Neural cell (in vitro differentiated cells): ENCODE measurements at places on chromosomes 7 and 10. TPM values are rescaled to one million over a fixed set of nuclear protein-coding genes. Genes with fewer than 3 reads are reported as not detected.

Gene FAM13C
- polyA plus RNA-seq, result 89.3 and 92.7 TPM in 2 replicates

Gene MRPL43
- 121 and 122 TPM in 2 replicates for polyA plus RNA-seq

Gene PRKCQ
- polyA plus RNA-seq, result 0.26 and 0.61 TPM in 2 replicates

Gene FZD8
- 1.6 and 1.9 TPM in 2 replicates for polyA plus RNA-seq

Gene ASB13
- 4.7 and 5.6 TPM in 2 replicates for polyA plus RNA-seq

Gene PTN
- 14.1 and 19.5 TPM in 2 replicates for polyA plus RNA-seq

Gene ZPBP
- polyA plus RNA-seq, result not detected in 2 replicates

Gene TAS2R38
- not detected in 2 replicates for polyA plus RNA-seq

Gene TAS2R5
- polyA plus RNA-seq, result 5.1 and 9.4 TPM in 2 replicates

Gene NCF1
- polyA plus RNA-seq, result 0.70 TPM in 1 of 2 replicates, not detected in the other

Gene KCNH2
- polyA plus RNA-seq, result 24.4 and 35.5 TPM in 2 replicates

Gene BAZ1B
- polyA plus RNA-seq, result 33.4 and 35.0 TPM in 2 replicates

Gene NSMCE4A
- polyA plus RNA-seq, result 133 and 138 TPM in 2 replicates

Gene XRCC2
- 0.89 and 1.2 TPM in 2 replicates for polyA plus RNA-seq

Gene PI4K2A
- polyA plus RNA-seq, result 14.4 and 17.8 TPM in 2 replicates

Gene FAM24A
- polyA plus RNA-seq, result not detected in 2 replicates

Gene APBB1IP
- not detected in 2 replicates for polyA plus RNA-seq

Gene PDGFA
- 4.1 and 5.4 TPM in 2 replicates for polyA plus RNA-seq

Gene UPF2
- polyA plus RNA-seq, result 12.3 and 14.3 TPM in 2 replicates

Gene SSC4D
- polyA plus RNA-seq, result 2.5 TPM in 1 of 2 replicates, not detected in the other
